ENCODE measurements at places on chromosomes 16 and 17.

DNA sequence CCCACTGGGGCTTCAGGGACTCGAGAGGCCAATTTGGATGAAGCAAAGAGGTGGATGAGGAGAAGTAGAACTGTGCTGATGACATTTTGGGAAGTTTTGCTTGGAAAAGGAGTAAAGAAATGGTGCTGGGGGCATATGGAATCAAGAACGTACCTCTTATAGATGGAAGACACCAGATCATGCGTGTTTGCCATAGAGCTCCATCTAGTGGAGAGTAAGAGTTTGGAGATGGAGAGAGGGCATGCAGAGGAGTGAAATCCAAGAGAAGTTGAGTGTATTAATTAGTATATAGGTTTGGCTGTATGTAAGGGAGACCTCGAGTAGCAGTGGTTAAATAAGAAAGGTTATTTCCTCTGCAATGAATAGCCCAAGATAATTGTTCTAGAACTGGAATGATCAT lies 56.0 kb downstream of the SHISA6 start:
- DNase-seq = no peak

DNA sequence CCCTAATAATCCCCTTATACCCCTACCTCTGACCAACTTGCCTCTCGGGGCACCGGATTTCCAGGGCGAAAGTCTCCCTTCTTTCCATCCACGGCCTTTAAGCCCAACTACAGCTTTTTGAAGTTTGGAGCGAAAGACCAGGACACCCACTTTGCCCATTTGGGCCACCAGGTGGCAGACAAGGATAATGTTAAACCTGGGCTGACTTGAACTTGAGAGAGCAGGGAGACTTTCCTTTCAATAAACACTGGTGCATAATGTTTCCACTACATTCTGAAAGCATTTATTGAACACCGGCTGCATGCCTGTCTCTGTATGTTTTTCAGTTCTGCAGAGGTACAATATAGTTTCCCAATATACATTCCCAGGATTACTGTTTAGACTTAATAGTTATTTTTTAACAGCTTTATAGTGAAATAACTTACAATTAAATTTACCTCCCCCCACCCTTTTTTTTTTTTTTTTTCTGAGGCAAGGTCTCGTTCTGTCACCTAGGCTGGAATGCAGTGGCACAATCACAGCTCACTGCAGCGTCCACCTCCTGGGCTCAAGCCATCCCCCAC lies 6.9 kb upstream of the CES3 start:
- peak; percentile 42 for DNase-seq

- no peak for DNase-seq
These were observed 2.9 kb upstream of the B9D1 start for GRCh38 chr17:19365499-19365817.

- no peak for DNase-seq
These were observed 6.8 kb downstream of the UNKL start for GRCh38 chr16:1407753-1408152.

GRCh38 chr16:11619327-11619851 lies 32.7 kb upstream of the LITAF start:
- no peak for DNase-seq

GRCh38 chr17:8068736-8069586 lies 18.6 kb downstream of the ALOX12B start:
- no peak for DNase-seq

GRCh38 chr16:4011225-4011939 lies 104.9 kb downstream of the ADCY9 start:
- DNase-seq = no peak

GRCh38 chr16:50400967-50401348 lies 32.2 kb upstream of the BRD7 start:
- no peak for DNase-seq

GRCh38 chr17:47948706-47949196 lies 7.4 kb downstream of the PNPO start:
- no peak for DNase-seq

DNA sequence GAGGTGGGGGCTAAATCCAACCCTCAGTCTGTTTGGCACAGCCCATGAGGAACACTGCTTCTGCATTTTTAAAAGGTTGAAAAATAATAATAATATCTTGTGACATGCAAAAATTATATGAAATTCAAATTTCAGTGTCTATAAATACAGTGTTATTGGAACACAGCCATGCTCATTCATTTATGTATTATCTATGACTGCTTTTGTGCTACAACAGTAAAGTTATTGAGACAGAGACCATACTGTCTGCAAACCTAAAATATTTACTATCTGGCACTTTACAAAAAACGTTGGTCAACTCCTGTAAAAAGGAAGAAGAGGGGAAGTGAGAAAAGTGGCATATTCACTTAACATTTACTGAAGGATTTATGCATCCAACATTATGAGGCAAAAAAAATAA lies 3.1 kb downstream of the ABCA5 start:
- DNase-seq = no peak

DNA sequence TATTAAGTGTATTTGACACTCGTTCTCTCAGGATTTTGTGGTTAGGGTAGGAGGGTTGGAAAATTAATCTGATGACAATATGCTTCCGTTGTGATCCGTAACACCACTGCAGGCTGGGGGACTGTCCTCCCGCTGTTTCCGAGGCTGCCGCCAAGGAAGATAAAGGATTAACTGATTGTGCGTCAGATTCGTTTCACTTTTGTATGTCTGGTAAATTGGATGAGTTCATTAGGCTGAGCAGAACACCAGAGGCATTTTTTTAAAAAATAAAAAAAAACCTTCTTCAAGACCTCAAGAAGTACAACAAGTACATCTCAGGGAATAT lies 486.7 kb upstream of the SALL1 start:
- no peak for DNase-seq

DNA sequence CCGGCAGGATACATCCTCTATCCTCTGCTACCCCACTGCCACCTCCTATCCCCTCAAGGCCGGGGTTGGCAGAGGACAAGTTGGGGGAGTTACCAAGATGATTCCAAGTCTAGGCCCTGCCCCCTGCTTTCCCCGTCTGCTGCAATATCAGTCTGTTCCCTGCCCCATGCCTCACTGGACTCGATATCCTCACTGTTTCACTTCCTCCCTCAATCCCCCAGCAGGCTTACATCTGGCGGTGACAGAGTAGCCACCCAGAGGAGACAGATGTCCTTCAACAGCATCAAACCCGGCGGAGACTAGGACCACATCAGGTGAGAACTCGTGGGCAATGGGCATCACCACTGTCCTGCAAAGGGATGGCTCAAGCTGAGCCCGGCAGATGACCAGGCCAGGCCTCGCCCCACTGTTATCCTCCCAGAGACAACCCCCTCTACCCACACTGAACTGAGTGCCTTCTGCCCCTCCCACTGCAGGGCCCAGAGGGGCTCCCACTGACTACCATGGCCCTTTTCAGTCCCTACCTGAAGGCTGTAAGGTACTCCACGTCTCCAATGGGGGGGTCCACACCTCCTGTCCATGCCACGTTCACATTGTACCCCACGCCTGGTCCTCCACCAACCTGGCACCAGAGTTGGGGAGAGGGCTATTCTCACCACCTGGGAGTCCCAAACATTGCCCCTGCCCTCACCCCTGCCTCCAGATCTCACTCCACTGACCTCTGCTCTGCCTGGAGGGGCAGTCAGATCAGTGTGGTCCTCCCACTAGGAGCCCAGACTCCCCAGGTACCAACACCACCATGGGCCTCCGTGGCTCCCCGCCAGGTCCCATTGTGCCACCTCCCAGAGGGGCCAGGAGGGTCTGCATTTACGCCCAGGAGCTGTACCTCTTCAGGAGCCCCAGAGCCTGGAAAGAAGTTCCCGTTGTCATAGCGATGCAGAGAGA lies 9.6 kb downstream of the G6PC3 start:
- DNase-seq = no peak

DNA sequence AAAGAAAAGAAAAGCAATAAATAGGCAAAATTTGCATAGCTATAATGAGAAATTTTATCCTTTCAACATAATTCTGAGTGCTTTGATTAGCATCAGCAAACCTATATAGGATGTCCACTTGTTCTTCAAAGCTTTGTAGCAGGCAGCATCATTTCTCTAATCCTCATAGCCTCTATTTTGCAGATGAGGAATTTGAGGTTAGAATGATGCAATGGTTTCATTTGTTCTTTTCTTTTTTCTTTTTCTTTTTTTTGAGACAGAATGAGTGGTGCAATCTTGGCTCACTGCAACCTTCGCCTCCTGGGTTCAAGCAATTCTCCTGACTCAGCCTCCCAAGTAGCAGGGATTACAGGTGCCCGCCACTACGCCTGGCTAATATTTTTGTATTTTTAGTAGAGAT lies 594.4 kb downstream of the TOX3 start:
- DNase-seq = no peak

DNA sequence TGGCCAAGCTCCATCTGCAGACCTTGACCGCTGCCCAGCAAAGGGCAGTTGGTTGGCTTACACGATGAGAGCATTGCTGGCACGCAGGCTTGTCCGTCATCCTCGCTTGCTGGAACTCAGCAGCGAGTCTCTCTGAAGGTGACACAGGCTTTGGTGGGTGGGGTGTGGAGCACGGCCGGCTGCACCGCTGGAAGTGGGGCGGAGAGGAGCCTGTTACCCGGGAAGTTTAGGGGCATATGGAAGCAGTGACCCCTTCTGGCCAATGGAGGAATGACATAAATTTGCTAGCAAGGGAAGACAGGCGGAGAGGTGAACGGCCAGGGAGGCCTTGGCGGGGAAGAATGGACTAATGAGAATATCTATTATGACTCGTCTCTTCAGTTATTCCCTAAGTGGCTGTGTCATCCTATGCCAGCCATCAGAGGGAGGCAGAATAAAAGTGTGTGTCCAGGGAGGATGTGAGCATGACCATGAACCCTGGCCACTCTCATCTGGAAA lies 65.9 kb upstream of the SDK2 start:
- DNase-seq = peak; percentile 54

- DNase-seq = no peak
These were observed 20.2 kb upstream of the UMOD start for GRCh38 chr16:20372701-20373100.

- no peak for DNase-seq
These were observed 89.1 kb downstream of the CDH13 start for GRCh38 chr16:82715833-82716232.

- no peak for DNase-seq
These were observed 24.8 kb downstream of the KPNA2 start for GRCh38 chr17:68060336-68060735.

DNA sequence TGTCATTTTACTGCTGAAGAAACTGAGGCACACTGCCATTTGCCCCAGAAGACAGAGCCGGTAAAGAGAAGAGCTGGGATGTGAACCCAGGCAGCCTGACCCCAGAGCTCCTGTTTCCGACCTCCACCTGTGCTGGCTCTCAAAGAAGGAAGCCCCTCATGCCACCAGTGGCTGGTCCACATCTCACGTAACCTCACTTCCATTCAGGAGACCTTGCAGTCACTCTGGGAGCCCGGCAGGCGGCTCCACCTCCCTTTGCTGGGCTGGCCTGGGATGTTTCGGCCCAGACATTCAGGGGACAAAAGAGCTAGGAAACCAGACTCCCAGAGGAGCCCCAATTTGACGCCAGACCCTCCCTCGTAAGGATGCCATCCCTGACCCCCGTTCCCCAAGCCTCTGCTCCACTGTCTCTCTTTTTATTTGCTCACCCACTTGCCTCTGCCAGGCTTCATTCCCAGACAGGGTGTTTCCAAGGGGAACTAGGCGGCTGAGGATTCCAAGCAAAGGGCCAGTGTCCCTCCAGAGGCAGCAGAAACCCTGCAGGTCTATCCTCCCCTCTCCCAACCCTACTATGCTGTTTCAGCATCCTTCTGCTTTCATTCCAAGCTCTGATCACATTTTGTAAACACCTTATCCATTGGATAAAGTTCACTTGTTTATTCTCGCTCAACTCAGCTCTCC lies 2.8 kb downstream of the TAF1C start:
- DNase-seq = no peak

GRCh38 chr16:11978080-11978479 lies 1.5 kb downstream of the SNX29 start:
- no peak for DNase-seq
